ENCODE measurements at places on chromosomes 1 and 21. TPM values are rescaled to one million over a fixed set of nuclear protein-coding genes. Genes with fewer than 3 reads are reported as not detected.
A peak's percentile ranks its signal among the peaks of the same experiment; 100 is the strongest.

The TRIM63 gene
- total RNA-seq: 0.24 TPM

The TCHHL1 gene
- not detected for total RNA-seq

The BCL2L15 gene
- total RNA-seq: 2.2 TPM

The HTR6 gene
- total RNA-seq: not detected

The MAB21L3 gene
- total RNA-seq: not detected

The SORT1 gene
- total RNA-seq: 119 TPM

DNA sequence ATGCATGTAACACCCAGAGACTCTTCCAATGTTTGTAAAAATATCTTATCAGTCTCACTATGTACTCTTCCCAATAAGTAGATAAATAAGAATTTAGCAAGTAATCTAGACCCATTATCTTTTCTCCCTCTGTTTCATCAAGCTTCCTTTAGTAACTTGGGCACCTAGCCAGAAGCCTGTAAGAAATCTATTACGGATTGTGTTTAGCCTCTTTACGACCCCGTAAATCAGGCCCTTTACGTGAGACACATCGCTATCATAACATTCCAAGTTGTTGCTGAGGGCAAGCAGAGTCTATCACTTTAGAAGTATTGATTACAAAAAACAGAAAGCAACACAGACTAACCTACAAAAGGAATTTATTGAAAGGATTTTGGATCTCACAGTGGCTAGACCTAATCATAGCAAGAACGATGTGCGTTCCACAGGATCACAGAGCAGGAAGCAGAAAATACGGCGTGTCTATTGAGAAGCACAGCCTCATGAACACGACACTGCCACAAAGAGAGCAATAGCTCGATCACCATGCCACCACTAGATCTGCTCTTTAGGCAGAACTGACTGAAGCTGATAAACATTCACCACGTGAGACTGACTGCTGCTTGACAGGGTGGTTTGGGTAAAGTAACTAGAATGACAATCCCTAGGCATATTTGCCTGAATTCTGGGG lies 922.1 kb downstream of the AMY1C start:
- no peaks in the 10 kb centered on the region for H3K4me1 ChIP-seq
- no peak overlapping the region for H3K27ac ChIP-seq
- H3K36me3 ChIP-seq: no peaks in the 10 kb centered on the region
- H3K27me3 ChIP-seq: no peaks in the 10 kb centered on the region
- H3K4me3 ChIP-seq: no peak overlapping the region

DNA sequence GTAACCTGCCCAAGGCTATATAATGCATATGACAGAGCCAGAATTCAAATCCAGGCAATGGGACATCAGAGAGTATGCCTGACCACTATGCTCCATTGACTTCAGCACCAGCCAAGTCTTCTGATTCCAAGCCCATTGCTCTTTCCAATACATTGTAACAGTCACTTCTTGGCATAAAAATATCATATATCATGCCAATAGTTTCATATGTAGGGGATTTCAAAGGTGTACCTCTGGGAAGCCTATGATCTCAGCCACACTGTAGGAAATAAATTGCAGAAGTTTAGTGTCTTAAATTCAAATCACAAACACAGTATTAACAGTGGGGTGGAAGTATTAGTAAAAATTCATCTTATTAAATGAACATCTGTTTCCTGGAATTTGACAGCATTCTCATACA lies 30.0 kb upstream of the ROR1 start:
- no peak overlapping the region for H3K27ac ChIP-seq
- H3K36me3 ChIP-seq: no peaks in the 10 kb centered on the region
- H3K27me3 ChIP-seq: no peaks in the 10 kb centered on the region
- H3K4me3 ChIP-seq: no peak overlapping the region
- no peak for DNase-seq
- no peaks in the 10 kb centered on the region for H3K4me1 ChIP-seq

DNA sequence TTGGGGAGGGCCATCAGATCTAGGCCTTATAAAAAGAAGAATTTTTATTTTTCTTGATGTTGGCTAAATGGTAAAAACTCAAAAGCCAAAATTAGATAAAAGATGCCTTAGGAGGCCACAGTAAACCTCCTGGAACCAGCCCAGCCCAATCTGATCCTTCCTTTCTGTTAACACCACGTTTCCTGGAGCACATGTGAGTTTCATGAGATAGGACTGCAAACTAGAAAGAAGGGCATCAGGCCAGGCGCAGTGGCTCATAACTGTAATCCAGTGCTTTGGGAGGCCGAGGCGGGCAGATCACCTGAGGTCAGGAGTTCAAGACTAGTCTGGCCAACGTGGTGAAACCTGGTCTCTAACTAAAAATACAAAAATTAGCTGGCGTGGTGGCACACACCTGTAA lies 6.7 kb downstream of the HSF2BP start:
- no peaks in the 10 kb centered on the region for H3K4me1 ChIP-seq
- no peak for DNase-seq
- H3K27ac ChIP-seq: no peak overlapping the region
- H3K36me3 ChIP-seq: no peaks in the 10 kb centered on the region
- no peaks in the 10 kb centered on the region for H3K27me3 ChIP-seq

DNA sequence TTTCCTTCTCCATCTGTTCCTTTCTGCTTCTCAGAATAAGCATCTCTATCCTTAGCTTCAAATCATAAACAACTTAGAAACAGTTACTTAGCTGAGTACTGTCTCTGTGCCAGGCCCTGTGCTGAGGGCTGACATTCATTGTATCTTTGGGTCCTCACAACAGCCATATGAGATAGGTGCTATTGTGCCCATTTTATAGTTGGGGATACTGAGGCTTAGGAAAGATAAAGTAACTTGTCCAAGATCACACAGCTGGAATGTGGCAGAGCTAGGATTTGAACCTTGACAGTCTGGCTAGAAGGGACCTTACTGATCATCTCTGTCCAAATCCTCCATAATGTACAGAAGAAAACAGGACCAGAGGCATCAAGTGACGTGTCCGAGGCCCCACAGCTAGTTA lies 25.0 kb downstream of the CD247 start:
- no peaks in the 10 kb centered on the region for H3K27me3 ChIP-seq
- DNase-seq: no peak
- H3K4me3 ChIP-seq: no peak overlapping the region
- H3K4me1 ChIP-seq: no peaks in the 10 kb centered on the region
- H3K27ac ChIP-seq: no peak overlapping the region

DNA sequence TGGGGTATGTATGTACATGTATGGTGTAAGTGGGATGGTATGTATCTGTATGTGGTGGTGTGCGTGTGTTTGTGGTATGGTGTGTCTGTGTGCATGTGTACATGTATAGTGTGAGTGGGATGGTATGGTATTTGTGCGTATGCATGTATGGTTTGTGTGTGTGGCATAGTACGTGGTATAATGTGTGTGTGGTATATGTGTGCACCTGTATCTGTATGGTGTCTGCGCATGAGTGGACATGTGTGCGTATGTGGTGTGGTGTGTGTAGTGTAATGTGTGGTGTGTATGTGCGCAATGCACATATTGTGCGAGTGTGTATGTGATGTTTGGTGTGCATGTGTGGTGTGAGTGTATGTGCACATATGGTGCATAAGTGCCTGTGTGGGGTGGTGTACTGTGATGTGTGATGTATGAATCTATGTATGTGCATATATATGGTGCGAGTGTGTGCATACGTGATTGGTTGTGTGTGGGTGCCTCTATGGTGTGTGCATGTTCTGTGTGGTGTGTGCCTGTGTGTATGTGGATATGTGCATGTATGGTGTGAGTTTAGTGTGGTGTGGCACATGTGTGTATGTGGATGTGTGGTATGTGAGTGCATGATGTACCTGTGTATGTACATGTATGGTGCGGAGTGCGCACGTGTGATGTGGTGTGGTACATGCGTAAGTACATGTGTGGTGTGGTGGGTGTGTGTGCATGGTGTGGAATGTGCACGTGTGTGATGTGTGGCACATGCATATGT lies 38.8 kb downstream of the WDR4 start:
- peak; percentile 26 for DNase-seq
- H3K27ac ChIP-seq: no peak overlapping the region
- no peaks in the 10 kb centered on the region for H3K4me1 ChIP-seq
- no peaks in the 10 kb centered on the region for H3K27me3 ChIP-seq

- no peaks in the 10 kb centered on the region for H3K36me3 ChIP-seq
- no peaks in the 10 kb centered on the region for H3K27me3 ChIP-seq
- no peak overlapping the region for H3K27ac ChIP-seq
- H3K4me1 ChIP-seq: no peaks in the 10 kb centered on the region
- no peak for DNase-seq
These were observed 121.0 kb upstream of the TSPAN2 start for GRCh38 chr1:115210302-115210711.

DNA sequence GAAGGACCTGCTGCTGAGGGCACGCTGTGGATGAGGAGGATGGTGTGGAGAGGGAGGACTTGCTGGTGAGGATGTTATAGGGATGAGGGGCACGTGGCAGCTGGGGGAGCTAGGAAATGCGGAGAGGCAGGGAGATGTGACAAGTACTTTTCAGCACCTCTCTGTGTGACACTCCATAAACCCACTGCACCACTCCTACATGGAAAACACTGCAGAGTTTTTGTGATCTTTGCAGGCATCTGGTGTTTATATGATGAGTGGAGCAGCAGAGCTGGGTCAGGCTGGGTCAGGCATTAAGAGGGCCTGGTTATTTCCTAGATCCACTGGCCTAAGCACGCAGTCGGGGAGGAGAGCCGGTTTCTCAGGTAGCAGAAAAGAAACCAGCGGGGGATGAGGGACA lies 167.3 kb upstream of the COA6 start:
- no peak overlapping the region for H3K27ac ChIP-seq
- H3K36me3 ChIP-seq: no peaks in the 10 kb centered on the region
- no peak overlapping the region for H3K4me3 ChIP-seq
- no peak for DNase-seq
- no peaks in the 10 kb centered on the region for H3K4me1 ChIP-seq
- peaks cover 2% of the 10 kb centered on the region for H3K27me3 ChIP-seq

GRCh38 chr1:220631238-220631815 lies 58.8 kb upstream of the C1orf115 start:
- H3K4me3 ChIP-seq: no peak overlapping the region
- H3K4me1 ChIP-seq: no peaks in the 10 kb centered on the region
- no peak for DNase-seq
- peaks cover 4% of the 10 kb centered on the region for H3K36me3 ChIP-seq

- H3K36me3 ChIP-seq: no peaks in the 10 kb centered on the region
- H3K27ac ChIP-seq: no peak overlapping the region
- no peaks in the 10 kb centered on the region for H3K4me1 ChIP-seq
- H3K4me3 ChIP-seq: no peak overlapping the region
These were observed 88.6 kb upstream of the LYPLAL1 start for GRCh38 chr1:219085082-219085481.

DNA sequence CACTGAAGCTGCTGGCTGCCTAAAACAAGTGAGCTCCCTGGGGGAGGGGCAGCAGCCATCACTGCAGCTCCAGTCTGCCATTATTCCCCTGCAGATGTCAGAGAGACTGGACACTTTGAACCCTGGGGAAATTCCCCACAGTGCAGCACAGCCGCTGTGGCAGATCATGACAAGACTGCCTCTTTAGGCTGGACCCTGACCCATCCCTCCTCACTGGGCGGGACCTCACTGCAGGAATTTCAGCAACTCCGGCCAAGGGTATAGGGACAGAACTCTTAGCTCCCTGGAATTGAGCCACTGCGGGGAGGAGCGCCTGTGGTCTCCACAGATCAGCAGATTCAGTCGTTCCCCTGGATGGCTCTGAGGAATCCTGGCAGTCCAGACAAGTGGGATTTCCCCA lies 964.6 kb downstream of the BRINP3 start:
- H3K4me3 ChIP-seq: no peak overlapping the region
- no peaks in the 10 kb centered on the region for H3K36me3 ChIP-seq
- no peaks in the 10 kb centered on the region for H3K27me3 ChIP-seq

DNA sequence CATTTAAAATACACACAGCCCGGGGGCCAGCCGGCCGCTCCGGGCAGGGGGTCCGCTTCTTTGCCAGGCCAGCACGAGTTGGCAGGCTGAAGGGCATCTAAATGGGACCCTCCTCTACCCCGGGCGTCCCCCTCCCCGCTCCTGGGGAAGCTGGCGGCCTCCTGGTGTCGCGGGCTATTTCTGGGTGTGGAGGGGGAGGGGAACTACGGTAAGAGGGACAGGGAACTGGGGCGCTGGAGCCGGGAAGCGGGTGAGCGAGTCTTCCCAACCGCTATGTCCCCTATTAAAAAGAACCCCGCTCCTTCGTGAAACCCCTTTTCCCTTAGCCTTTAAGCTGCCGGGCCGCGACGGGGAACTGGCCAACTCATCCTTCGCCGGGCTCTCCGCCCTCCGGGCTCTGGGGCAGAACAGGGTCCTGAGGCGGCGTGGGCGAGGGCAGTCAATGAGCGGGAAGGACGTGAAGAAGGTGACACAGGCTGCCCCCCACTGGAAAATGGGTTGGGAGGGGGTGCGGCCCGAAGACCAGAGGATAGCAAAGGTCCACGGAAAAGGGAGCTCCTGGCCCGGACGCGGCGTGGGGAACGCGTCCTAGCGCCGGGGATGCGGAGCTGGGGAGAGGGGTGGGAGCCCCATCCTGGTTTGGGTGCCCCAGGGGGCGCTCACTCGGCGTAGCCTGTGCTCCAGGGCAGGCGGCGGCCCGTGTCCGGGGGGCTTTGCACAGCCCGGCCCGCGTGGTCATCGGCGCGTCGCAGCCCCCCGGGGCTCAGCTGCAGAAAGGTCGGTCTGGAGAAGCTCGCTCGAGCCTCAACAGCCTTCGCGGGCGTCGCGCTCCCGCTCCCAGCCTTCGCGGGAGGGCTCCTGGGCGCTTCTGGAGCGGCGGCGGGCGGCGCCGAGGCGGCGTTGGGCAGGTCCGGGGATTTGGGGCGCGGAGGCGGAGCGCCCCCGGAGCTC lies 544 bp downstream of the PPM1J start:
- no peaks in the 10 kb centered on the region for H3K36me3 ChIP-seq
- H3K27me3 ChIP-seq: no peaks in the 10 kb centered on the region
- no peak overlapping the region for H3K27ac ChIP-seq
- no peaks in the 10 kb centered on the region for H3K4me1 ChIP-seq
- peak; percentile 84 for DNase-seq

- no peak for DNase-seq
- no peaks in the 10 kb centered on the region for H3K4me1 ChIP-seq
- no peaks in the 10 kb centered on the region for H3K36me3 ChIP-seq
- no peak overlapping the region for H3K4me3 ChIP-seq
These were observed 11.7 kb downstream of the HMGN2 start for GRCh38 chr1:26483980-26484379.

GRCh38 chr21:36044056-36044455 lies 16.3 kb downstream of the SETD4 start:
- no peak for DNase-seq
- H3K36me3 ChIP-seq: peaks cover 3% of the 10 kb centered on the region
- no peaks in the 10 kb centered on the region for H3K4me1 ChIP-seq
- no peak overlapping the region for H3K4me3 ChIP-seq

- no peak for DNase-seq
- H3K27me3 ChIP-seq: no peaks in the 10 kb centered on the region
- H3K4me1 ChIP-seq: peaks cover 8% of the 10 kb centered on the region
These were observed 46.9 kb downstream of the PKN2 start for GRCh38 chr1:88730995-88731394.

GRCh38 chr1:198437332-198437731 lies 103.1 kb downstream of the ATP6V1G3 start:
- H3K4me3 ChIP-seq: no peak overlapping the region
- no peaks in the 10 kb centered on the region for H3K4me1 ChIP-seq
- H3K27me3 ChIP-seq: no peaks in the 10 kb centered on the region
- no peaks in the 10 kb centered on the region for H3K36me3 ChIP-seq
